SK-N-SH treated with all-trans-retinoic acid at 6 μM for 48 hours (cell line): ENCODE measurements at places on chromosomes 7 and 10.

GRCh38 chr10:71554671-71555070, 158.0 kb downstream of the CDH23 start:
- no peak for ATAC-seq

GRCh38 chr10:102578782-102579181, 65.5 kb upstream of the TRIM8 start:
- ATAC-seq, result no peak

GRCh38 chr10:120894556-120894955, 43.4 kb downstream of the WDR11 start:
- no peak for ATAC-seq

- ATAC-seq, result no peak
These were observed 68.4 kb downstream of the ZRANB1 start for GRCh38 chr10:125010362-125010761.

GRCh38 chr7:128710481-128710880, 28.7 kb upstream of the CALU start:
- ATAC-seq, result no peak

DNA sequence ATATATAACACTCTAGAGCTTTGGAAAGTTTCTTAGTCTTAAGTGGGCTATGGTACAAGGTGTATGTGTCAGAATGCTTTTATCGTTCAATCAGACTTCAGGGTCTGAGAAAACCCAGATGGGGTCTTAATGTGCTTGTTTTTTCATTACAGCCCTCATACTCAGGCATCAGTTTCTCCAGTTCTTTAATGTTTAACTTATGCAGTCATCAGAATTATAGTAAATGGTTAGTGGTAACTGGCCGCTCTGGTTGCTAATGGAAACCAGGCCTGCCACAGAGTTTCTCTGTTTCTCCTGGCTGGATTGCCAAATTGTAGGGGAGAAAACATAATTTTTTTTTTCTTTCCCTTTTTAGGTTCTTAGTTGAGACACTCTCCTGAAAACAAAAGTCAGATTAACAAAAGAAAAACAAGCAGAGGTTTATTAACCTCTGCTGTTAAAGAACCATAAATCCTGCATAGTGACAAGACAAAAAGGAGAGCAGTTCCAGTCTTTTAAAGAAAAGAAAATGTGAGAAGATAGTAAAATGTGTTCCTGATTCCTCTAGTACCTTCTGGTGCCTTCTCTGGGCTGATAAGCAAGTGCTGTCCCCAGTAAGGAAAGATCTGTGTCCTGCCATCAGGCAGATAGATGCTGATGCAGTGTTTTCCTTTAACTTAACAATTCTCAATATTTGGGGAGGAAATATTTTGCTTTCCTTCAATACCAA, 21.5 kb upstream of the GHITM start:
- no peak for ATAC-seq

DNA sequence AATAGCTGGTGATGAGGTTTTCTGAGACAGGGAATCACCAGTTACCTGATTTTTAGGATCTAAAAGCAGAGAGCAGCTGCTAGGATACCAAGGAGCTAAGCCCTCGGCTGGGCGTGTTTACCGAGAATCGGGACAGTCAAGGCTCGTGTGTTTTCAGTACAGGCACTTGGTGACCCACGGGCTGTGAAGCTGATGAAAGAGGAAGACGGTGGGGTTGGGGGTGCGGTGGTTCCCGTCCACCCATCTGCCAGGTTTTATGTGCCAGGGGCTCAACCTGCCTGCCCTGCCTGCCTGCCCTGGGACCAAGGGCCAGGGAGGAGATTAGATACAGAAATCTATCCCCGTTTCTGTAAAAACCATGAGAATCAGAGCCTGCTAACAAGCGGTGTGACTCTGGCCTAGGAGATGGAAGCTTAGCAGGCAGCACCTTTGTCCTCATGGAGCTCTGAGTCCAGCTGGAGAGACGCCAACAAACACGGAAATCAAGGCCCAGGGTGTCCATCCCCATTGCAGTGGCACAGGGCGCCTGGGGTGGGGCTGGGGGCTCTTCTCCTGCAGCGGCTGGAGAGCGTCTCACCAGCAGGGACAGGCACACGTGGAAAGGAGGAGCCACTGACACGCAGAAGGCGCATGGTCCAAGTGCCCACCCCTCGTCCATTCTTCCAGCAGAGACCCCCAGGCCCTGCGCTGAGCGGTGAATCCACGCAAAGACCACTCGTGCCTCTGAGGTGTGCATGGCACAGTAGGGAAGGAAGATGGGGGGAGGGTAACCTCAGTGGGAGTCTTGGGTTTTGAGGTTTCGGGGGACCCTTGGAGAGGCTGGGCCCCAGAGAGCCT, 265.0 kb upstream of the TCERG1L start:
- no peak for ATAC-seq

- no peak for ATAC-seq
These were observed 90.7 kb upstream of the INHBA start for GRCh38 chr7:41793556-41793955.

GRCh38 chr7:68015122-68015977, 1018.7 kb downstream of the TYW1 start:
- ATAC-seq, result no peak

- no peak for ATAC-seq
These were observed 101.3 kb upstream of the GHITM start for GRCh38 chr10:84038035-84038434.

- no peak for ATAC-seq
These were observed 20.0 kb upstream of the C10orf90 start for GRCh38 chr10:126690534-126690933.
